T-cell (primary cell): ENCODE measurements at places on chromosomes 1 and 21.

DNA sequence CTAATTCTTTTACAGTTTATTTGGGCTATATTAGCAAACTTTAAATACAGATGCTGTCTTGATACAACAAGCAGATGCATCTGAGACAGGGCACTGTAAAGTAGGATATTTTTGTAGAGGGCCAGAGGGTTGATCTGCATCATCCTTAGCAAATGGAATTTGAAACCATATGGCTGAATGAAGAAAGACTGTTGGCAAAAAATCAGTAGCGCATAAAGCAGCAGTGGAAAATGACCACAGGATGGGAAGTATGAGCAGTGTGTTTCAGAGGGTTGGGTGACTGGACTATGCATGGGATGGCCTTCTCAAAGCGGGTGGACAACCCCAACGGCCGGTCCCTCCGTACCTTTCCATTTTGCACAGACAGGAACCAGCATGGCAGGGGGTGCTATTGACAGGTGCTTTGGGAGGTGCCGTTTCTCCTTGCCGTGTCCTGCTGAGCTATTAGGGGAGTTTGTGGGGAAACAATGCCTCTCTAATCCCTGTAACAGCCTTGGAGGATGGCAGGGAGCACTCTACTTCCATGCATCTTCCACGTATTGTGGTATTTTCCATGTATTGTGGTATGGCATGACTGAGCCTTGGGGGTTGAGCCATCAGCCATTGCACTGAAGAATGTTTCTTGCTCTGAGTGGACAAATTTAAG, 5.9 kb downstream of the LRRC8B start:
- DNase-seq = no peak

GRCh38 chr1:21865943-21866706, 54.1 kb downstream of the LDLRAD2 start:
- no peak for DNase-seq

GRCh38 chr1:187744665-187745064, 915.9 kb downstream of the PLA2G4A start:
- DNase-seq = no peak

DNA sequence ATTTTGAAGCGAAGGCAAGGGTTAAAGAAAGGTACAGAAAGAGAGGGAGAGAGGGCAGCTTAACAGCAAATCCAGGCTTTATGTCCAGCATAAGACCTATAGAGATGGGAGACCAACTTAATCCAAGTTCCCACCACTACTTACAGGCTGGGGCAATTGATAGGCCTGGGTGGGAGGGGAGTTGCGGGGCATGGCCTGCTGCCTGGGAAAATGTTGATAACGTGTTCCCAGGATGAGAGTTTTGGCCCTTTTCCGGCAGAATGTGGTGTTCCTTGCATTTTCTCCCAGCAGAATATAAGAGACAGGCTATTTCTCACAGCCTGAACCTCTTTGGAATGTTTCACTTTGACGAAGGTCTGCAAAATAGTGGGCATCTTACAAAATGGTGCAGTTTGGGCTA, 34.9 kb upstream of the PLA2G5 start:
- no peak for DNase-seq

GRCh38 chr1:42765832-42766740, 742 bp downstream of the P3H1 start:
- DNase-seq = peak; percentile 20
